ENCODE measurements at places on chromosomes 5 and 9. TPM values are rescaled to one million over a fixed set of nuclear protein-coding genes. Genes with fewer than 3 reads are reported as not detected.

DNA sequence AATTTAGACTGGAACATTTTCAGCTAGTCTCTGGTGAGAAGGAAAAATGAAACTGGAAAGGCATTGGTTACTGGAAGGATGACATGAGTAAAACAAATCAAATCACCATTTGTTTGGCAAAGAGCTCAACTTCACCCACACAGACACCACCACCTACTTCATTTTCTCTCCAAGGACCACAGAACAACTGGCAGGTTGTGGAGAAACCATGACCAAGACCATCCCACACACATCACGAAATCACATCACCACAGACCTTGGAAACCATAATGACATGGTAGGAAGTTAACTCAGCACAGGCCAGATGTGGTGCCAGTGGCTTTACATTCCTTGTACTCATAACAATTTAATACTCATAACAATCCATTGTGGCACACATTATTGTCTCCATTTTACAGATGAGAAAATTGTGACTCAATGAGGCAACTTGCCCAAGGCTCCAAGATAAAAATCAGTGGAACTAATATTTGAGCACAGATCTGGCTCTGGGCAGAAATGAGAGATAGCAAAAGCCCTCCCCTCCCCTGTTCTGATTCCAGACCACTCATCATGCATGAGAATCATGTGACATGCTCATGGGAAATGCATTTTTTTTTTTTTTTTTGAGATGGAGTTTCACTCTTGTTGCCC, 7.5 kb downstream of the OR1K1 start:
- H3K27ac ChIP-seq: no peak overlapping the region
- no peaks in the 10 kb centered on the region for H3K36me3 ChIP-seq
- H3K27me3 ChIP-seq: no peaks in the 10 kb centered on the region
- H3K4me1 ChIP-seq: peaks cover 7% of the 10 kb centered on the region

DNA sequence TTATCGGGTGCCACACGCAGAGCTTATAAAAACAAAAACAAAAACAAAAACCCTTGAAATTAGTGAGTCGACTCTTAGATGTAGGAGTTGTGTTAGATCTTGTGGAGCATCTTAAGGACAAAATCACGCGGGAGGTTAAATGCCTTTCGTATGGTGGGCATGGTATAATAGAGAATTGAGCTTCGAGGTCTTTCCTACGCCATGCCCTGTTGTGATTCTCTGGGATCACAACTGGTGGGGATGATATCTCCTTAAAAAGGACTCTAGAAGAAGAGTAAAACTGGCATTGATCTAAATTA, 773 bp upstream of the ELL2 start:
- no peak for DNase-seq
- H3K27ac ChIP-seq: peak overlapping the region; percentile 89
- peak overlapping the region; percentile 67 for H3K4me3 ChIP-seq
- no peaks in the 10 kb centered on the region for H3K27me3 ChIP-seq
- H3K4me1 ChIP-seq: peaks cover 30% of the 10 kb centered on the region
- H3K36me3 ChIP-seq: peaks cover 7% of the 10 kb centered on the region

- no peak overlapping the region for H3K27ac ChIP-seq
- no peak for DNase-seq
- no peaks in the 10 kb centered on the region for H3K36me3 ChIP-seq
Measured at GRCh38 chr9:123281659-123282350, 13.4 kb upstream of the STRBP start.

SELENOP gene
- polyA plus RNA-seq: 11.2 TPM

DNA sequence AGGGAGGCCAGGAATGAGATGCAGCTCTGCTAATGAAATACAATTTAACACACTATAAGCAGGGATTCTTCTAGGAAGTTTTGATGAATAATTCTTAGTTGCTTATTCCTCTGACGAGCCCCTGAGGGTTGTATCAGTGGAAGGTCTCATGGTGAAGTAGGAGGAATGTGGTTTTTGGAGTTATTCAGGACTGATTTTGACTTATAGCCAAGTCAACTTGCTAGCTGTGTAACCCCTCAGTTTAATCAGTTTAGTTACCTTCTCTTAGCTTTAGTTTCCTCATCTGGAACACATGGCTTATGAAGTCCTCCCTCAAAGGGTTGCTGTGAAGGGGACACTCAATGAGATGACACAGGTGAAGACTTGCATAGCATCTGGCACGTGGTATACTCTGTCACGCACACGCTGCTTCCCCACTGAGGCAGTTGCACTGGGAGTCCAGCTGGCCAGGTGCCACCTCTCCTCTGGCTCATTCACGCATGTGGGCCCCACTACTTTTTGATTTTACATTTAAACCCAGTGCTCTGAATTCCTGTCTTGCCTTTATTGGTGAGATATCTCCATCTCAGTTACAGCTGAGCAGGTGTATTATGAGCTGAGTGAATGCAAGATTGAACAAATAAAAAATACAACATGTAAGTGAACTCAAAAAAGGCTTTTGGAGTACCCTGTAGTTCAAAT, 415.0 kb downstream of the ARHGEF28 start:
- peaks cover 45% of the 10 kb centered on the region for H3K4me1 ChIP-seq
- no peaks in the 10 kb centered on the region for H3K27me3 ChIP-seq
- H3K27ac ChIP-seq: peak overlapping the region; percentile 54
- H3K4me3 ChIP-seq: no peak overlapping the region
- no peaks in the 10 kb centered on the region for H3K36me3 ChIP-seq

DNA sequence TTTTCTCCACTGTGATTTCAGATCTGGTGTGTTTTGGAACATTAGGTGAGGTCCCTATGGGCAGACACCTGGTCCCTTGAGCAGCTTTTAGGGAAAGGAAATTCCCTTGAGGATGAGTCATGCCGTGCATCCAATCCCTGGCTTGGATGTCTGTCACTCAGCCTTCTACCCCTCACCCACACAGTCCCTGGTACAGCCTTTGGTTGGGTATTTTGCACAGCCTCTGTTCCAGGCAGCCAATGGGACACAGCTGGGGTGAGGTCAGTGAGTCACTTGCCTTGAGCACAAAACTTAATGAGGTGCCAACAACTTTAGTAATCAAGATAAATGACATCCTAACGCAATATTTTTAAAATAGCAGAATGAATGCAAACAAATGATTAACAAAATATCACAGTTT, 22.7 kb upstream of the SVEP1 start:
- no peak overlapping the region for H3K27ac ChIP-seq
- DNase-seq: peak; percentile 61
- no peak overlapping the region for H3K4me3 ChIP-seq
- H3K27me3 ChIP-seq: no peaks in the 10 kb centered on the region

FBXL7 gene
- 0.22 TPM for polyA plus RNA-seq

- peaks cover 48% of the 10 kb centered on the region for H3K27me3 ChIP-seq
- DNase-seq: no peak
- H3K4me1 ChIP-seq: no peaks in the 10 kb centered on the region
- no peak overlapping the region for H3K27ac ChIP-seq
- no peak overlapping the region for H3K4me3 ChIP-seq
- H3K36me3 ChIP-seq: no peaks in the 10 kb centered on the region
Measured at GRCh38 chr9:93231121-93231694, 47.3 kb downstream of the WNK2 start.

DNA sequence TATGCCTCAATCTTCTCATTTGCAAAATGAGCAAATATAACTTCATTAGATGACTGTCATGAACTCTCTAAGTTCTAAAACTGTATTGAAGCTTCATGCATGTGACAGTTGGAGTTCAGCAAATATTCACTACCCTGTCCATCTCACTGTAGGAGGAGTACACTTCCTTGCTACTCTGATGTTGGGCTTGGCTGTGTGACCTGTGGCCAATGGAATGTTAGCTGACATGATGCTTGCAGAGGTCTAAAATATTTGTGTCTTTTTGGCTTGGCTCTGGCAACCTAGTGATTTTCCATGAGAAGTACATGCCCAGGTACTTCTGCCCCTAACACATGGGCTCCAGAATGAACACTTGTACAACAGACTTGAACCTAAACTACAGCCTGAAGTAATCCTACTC, 203.1 kb upstream of the ANKH start:
- DNase-seq: no peak
- H3K27ac ChIP-seq: no peak overlapping the region
- H3K27me3 ChIP-seq: no peaks in the 10 kb centered on the region

TPM2 gene
- polyA plus RNA-seq: 67.0 TPM

GRCh38 chr9:84513473-84513872, 156.1 kb upstream of the NTRK2 start:
- H3K36me3 ChIP-seq: no peaks in the 10 kb centered on the region
- H3K4me3 ChIP-seq: no peak overlapping the region

PCDHGA7 gene
- polyA plus RNA-seq: 0.14 TPM

CDH6 gene
- not detected for polyA plus RNA-seq
